ENCODE measurements at places on chromosomes 6 and 20.

GRCh38 chr6:25645916-25646315 lies 6.1 kb upstream of the SCGN start:
- no peak for DNase-seq

DNA sequence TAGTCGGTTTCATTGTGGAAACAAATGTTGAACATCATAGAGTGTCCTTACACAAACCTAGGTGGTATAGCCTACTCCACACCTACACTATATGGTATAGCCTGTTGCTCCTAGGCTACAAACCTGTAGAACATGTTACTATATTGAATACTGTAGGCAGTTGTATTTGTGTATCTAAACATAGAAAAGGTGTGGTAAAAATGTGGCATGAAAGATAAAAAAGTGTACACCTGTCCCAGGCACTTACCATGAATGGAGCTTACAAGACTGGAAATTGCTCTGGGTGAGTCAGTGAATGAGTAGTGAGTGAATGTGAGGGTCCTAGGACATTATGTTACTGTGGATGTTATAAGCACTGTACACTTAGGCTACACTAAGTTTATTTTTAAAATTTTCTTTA lies 103.0 kb downstream of the ZFAND3 start:
- no peak for DNase-seq

GRCh38 chr6:132661906-132662305 lies 2.9 kb upstream of the TAAR1 start:
- no peak for DNase-seq

DNA sequence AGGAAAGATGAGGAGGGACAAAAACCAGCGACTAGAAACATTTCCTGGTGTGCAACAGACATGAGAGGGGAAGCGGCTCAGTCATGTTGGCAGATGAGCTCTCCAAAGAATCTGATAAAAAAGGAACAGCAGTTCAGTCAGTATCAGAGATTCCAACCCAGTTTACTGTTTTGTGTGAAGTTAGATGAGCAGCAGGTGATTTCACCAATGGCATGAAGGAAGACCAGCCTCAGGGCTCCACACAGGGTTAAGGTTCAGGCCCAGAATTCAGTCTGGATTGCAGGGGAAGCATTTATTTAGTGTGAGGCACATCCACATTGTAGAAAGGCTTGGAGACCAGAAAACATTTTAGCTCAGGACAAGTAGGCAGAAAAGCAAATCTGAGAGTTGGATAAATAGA lies 317.8 kb downstream of the C6orf118 start:
- DNase-seq, result no peak

DNA sequence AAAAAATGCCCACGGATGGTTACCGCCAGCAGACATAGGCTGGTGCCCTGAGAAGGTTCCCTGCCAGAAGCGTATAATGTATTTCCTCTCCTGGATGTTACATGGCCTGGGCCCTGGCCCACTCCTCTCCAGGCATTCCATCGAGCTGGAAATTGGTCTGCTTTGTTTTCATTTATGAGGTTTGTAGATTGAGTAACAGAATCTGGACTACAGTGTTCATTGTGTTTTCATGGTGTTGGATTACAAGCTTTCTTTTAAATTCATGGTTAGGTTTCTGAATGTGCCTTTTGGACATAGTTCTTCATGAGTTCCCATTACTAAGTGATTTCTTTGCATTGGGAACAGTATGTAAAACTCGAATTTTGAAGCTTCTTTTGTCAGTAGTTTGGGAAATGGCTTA lies 6.4 kb downstream of the TIAM2 start:
- no peak for DNase-seq

DNA sequence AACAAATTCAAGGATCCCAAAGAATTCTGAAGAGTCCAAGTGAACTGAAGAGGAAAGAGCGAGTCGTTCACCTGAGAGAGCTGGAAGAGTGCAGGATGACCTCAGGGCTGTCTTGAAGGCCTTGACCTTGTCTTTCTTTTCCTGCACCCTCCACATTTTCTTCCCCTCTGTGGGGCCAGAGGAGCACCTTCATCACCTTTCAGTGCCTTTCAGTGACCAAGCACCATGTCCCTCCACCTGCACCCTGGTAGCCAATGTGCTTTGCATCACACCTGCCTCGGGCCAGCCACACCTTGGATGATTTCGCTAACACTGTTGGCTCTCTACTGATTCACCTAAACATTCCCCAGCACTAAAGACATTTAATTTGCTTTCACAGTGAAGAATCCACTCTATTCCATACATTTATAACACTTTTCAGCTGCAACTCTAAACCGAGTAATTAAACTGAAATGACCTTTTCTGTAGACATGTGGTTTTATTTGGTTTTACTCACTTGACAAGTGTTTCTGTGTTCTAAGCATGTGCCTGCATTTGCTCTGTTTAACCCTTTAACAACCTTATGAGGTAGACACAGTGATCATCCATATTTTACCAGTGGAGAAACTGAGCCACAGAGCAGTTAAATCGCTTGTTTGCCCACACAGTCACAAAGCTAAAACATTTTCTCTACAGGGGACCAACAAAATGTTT lies 121.3 kb upstream of the CST7 start:
- DNase-seq, result no peak

GRCh38 chr6:33923857-33924514 lies 120.2 kb upstream of the MLN start:
- no peak for DNase-seq

- DNase-seq, result peak; percentile 86
Measured at GRCh38 chr6:136962661-136963060, 40.6 kb downstream of the SLC35D3 start.

- DNase-seq, result no peak
Measured at GRCh38 chr6:153051801-153052200, 49.3 kb upstream of the MTRF1L start.

DNA sequence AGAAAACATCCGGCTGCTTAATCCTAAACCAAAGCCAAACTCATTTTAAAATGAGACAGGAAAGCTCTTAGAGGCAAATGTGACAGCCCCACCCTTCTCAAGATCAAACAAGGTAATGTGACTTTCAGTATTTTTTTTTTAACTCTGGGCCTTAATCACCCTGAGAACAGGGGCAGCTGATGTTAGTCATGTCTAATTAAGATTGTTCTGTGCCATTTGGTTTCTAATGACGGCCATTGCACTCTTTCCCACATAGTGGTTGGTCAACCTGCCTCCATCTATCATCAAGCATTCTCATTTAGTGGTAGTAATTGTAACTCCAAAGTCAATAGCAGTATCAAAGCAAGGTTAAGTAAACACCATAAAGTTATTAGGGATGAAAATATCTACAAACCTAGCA lies 191.6 kb upstream of the EXOC2 start:
- no peak for DNase-seq

GRCh38 chr6:6912817-6913744 lies 194.7 kb upstream of the RREB1 start:
- no peak for DNase-seq

- DNase-seq, result no peak
Measured at GRCh38 chr20:37383229-37383989, 37.5 kb downstream of the SRC start.

DNA sequence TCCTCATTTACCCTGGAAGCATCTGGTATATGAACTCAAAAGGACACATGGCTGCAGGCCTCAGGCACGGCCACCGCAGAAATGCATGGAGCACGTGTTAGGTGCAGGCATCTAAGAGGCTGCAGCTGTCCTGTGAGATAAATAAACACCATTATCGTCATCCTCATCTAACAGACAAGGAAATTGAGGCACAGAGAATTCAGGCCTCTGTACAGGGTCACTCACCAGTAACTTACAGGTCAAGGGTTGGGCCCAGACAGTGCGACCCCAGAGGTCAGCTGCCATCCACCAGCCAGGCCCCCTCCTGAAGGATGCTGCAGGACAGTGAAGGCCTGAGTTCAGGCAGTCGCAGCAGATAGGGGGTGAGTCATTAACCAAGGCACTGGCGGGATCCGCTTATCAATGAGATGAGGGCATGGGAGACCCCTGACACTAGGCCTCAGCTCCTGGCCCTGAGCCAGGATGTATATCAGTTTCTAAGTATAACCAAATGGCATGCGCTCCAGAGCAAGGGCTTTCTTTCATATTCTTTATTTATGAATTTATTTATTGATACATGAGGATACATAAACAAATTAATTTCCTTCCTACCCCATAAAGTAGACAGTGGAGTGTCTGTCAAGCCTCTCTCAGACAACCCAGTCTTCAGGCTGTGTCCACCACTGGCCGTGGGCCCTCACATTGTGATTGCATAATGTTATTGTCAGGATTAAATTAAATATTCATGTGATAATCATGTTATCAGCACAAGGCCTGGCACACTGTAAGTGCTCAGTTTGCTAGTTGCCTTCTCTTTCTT lies 316.9 kb downstream of the QKI start:
- no peak for DNase-seq

GRCh38 chr6:148793721-148794120 lies 46.9 kb downstream of the UST start:
- DNase-seq, result no peak

- DNase-seq, result no peak
Measured at GRCh38 chr6:109055771-109056235, 38.8 kb downstream of the SESN1 start.

GRCh38 chr20:61972636-61973508 lies 92.8 kb downstream of the TAF4 start:
- no peak for DNase-seq

DNA sequence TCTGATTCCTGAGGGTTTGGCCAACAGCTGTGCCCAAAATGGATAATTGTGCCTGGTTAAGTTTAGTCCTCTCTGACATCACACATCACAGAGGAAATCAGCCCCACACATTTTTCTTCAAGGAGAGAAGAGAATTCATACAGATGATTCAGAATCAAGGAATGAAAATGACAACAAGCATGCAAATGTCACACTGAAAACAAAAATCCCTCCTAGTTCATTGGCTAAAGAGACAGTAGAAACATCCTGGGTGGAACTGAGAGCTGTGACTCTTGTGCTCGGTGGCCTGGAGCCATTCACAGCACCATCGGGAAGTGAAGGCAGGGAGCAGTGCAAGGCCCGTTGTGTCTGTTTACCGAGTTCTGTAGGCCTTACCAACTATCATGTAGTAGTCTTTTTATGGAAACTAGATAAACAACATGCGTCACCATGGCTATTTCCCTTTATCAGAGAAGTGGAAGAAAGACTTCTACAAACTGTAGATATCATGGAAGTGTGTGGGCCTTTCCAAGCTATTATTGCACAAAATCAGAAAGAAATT lies 81.7 kb upstream of the TENT5A start:
- no peak for DNase-seq

GRCh38 chr20:11111191-11111590 lies 437.4 kb upstream of the JAG1 start:
- no peak for DNase-seq

DNA sequence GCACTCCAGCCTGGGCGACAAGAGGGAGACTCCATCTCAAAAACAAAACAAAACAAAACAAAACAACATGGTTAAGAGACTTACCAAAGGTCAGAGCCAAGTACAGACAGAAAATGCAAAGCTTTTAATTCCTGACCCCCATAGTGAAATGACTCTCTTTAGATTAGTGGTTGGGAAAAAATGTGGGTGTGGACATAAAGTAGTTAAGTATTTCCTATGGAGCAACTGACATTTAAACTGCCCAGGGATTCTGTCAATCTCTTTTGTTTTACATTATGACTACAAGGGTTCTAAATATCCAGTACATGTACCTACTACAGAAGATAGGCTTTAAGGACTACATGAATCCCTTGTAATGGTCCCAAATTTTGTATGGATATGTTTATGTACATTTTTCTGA lies 75.1 kb downstream of the IRAK1BP1 start:
- DNase-seq, result no peak
